ENCODE measurements at places on chromosomes 11 and 22. TPM values are rescaled to one million over a fixed set of nuclear protein-coding genes. Genes with fewer than 3 reads are reported as not detected.

Gene RAG1
- total RNA-seq = 2.3 TPM

Gene CEP126
- 12.5 TPM for total RNA-seq

Gene PSMD13
- total RNA-seq = 131 TPM

DNA sequence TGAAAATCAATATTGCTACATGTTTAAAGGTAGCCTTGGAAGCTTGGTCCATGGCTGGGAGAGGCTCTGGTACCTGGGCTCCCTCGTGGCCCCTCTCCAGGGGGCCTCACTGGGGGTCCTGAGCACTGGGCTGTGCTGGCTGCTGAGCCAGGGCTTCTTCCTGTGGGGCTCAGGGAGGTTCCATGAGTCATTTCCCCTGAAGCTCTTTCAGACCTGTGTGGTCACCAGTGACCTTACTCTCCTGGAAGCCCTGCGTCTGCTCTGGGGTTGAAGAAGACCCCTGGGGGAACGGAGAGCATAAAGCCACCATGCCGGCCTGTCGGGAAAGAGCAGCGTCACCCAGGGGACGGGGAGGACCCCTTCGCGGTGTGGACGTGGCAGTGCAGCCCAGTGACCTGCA is 389.0 kb downstream of the TBC1D22A start:
- no peaks in the 10 kb centered on the region for H3K27me3 ChIP-seq
- no peak overlapping the region for H3K27ac ChIP-seq
- H3K4me1 ChIP-seq = no peaks in the 10 kb centered on the region
- no peaks in the 10 kb centered on the region for H3K36me3 ChIP-seq

- peaks cover 7% of the 10 kb centered on the region for H3K27me3 ChIP-seq
- H3K27ac ChIP-seq = no peak overlapping the region
- no peak overlapping the region for H3K4me3 ChIP-seq
- no peaks in the 10 kb centered on the region for H3K36me3 ChIP-seq
- H3K4me1 ChIP-seq = peaks cover 4% of the 10 kb centered on the region
Observed at GRCh38 chr11:45658292-45658991, 7.0 kb downstream of the CHST1 start.

GRCh38 chr11:59728154-59728553 is 14.5 kb upstream of the OR10V1 start:
- no peaks in the 10 kb centered on the region for H3K27me3 ChIP-seq
- no peaks in the 10 kb centered on the region for H3K36me3 ChIP-seq

GRCh38 chr22:47188261-47189055 is 426.0 kb downstream of the TBC1D22A start:
- DNase-seq = no peak
- H3K27ac ChIP-seq = no peak overlapping the region

Measured in lung (tissue), 17 donors.